ENCODE measurements at places on chromosomes 2 and 18.

DNA sequence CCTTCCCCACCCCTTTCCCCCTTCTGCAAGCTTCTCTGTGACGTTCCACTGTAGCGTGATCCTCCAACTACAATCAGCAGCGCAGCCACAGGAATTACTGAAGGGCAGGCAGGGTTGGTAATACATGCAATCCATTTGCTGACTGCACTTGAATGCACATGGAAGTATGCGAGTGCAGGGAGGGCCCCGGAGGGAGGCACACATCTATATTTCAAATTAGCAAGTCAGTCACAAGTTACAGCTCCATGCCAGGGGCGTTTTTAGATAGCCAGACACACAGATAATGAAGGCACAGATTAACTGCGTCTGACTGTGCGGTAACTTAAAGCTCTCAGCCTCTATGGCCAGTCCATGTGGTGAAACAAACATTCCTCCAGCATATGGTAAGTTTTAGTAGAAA is 209.2 kb upstream of the GATA6 start:
- no peak overlapping the region for H3K4me3 ChIP-seq
- no peaks in the 10 kb centered on the region for H3K36me3 ChIP-seq
- no peaks in the 10 kb centered on the region for H3K27me3 ChIP-seq
- no peak for DNase-seq
- H3K4me1 ChIP-seq, result no peaks in the 10 kb centered on the region
- no peak overlapping the region for H3K27ac ChIP-seq

DNA sequence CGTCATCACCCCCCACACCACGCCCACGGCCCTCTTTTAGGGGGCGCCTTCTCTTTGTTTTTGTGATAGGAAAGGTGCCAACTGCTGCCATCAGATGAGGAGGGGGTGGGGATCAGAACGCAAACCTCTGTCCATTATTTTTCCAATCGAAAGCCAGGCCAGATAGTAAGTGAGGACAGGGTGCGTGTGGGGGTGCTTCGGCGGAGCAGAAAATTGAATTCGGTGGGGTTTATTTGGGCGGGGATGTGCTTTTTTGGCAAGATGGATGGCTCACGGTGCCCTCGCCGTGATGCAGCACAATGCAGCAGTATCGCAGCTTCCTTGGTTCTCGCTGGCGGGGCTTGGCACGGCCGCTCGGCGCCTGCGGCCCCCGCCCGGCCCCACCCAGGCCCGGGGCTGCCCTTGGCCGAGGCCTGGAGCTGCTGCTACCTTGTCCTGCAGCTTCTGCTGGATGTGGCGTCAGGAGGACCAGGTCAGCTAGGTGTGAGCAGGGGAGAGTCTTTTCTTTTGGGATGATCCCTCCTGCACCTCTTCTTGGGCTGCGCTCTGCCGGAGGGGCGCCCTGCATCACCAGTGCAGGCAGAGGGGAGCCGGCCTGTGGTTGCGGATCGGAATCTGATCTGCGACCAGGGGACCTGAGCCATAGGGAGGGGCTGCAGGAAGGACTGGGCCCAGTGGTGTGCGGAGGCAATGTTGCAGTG is 1.3 kb downstream of the SPTBN1 start:
- H3K36me3 ChIP-seq, result no peaks in the 10 kb centered on the region
- DNase-seq, result no peak
- H3K27me3 ChIP-seq, result no peaks in the 10 kb centered on the region
- peak overlapping the region; percentile 55 for H3K27ac ChIP-seq
- peak overlapping the region; percentile 94 for H3K4me3 ChIP-seq

DNA sequence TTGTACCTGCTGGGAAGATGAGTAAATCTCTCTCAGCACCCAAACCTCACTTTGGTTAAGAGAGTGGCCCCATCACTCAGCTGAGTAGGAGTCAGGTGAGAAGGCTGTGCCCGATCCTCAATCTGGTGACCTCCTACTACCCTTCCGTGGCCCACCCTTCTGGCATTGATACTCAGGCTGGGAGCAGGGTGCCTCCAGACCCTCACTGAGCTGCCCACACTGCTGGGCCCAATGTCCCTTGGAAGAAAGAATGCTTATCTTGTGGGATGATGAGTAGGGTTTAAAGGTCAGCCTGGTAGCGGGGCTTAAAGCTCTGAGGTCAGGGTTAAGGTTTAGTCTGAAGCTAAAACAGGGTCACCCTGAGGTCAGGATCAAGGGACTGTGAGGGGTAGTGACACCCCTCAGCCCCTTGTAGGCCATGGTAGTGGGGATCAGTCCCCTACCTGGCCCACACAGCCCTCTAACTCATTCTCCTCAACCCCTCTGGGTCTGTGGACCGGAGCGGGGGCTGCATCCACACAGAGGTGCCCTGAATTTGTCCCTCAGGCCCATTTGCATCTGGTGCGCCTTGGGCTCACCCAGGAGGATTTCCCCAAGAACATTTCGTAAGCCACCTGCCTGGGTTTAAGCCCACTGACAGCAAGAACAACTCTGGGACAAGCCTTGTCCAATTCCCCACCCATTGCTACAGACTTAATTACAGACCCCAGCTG is 123.8 kb downstream of the CYP26B1 start:
- DNase-seq, result peak; percentile 26
- no peaks in the 10 kb centered on the region for H3K27me3 ChIP-seq
- no peaks in the 10 kb centered on the region for H3K36me3 ChIP-seq
- peaks cover 5% of the 10 kb centered on the region for H3K4me1 ChIP-seq
- H3K27ac ChIP-seq, result no peak overlapping the region

DNA sequence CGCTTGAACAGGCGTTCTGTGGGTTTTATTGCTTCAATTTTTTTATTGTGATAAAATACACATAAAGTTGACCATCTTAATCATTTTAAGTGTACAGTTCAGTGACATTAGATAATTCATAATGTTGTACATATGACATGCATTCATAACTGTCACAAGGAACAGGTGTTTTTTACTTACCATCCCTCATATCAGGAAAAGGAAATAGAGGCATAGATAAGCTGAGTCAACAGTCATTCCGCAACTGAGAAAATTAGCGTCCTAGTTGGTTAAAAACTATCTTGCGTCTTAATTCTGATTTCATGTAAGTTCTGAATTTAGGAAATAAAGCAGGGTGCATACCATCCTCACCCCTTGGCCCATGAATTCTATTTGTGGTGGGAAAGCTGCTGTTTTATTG is 36.5 kb downstream of the PLB1 start:
- no peak overlapping the region for H3K27ac ChIP-seq
- H3K4me1 ChIP-seq, result no peaks in the 10 kb centered on the region
- H3K36me3 ChIP-seq, result no peaks in the 10 kb centered on the region
- no peak for DNase-seq

DNA sequence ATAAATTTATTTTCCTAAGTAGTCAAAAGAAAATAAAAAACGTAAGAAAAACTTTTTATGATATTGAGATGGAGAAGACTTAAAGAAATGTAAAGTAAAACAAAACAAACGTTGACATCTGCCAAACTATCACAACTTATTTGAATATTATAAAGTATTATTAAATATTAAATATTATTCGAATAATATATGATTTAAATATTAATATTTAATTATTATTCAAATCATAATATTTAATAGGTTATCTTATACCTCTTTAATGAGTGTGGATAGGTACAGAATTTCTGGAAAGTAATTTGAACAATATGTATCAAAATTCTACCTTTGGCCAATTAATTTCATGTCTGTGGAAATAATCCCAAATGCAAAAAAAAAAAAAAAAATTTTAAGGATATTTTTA is 278.7 kb downstream of the RAD51AP2 start:
- no peak overlapping the region for H3K27ac ChIP-seq
- no peaks in the 10 kb centered on the region for H3K27me3 ChIP-seq
- no peaks in the 10 kb centered on the region for H3K36me3 ChIP-seq
- H3K4me3 ChIP-seq, result no peak overlapping the region

DNA sequence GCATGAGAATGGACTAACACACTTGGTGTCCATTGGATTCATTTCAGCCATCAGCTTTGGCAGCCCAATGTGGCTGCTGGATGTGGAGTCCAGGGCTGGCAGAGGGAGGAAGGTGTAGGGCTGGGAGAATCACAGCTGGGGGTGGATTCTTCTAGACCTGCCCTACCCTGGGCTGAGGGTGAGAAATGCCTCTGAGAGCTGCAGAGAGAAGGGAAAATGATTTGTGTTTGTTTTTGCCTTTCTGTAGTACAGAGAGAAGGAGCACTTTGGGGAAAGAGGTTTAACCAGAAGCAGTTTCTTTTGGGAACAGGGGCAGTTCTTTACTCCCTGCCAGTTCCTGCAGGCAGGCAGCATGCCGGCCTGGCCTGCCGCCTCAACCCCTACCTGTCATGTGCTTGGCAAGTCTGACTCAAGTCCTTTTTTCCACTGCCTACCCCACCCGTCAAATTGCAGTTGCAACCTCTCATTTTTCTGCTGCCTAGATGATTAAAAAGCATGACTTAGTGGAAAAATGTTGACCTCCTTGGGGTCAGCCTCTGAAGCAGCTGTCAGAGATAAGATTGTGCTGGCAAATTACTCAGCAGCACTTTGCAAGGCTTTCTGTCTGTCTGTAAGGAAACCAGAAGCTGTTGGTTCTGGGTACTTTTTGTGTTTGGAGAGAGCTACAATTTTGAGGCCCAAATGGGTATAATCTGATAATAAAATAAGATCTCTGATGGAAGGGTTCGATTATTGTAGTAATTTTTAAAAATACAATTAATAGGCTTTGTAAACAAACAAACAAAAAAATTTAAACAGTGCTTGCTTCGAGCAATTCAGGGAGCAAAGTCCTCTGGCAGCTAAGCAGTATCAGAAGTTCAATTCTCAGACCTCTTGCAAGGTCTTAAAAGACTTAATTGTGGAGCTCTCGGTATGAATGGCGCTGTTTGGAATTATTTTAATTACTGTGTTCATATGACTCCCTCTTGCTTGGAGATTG is 21.7 kb downstream of the LBH start:
- H3K4me1 ChIP-seq, result peaks cover 7% of the 10 kb centered on the region
- H3K36me3 ChIP-seq, result no peaks in the 10 kb centered on the region
- H3K27ac ChIP-seq, result peak overlapping the region; percentile 28
- DNase-seq, result no peak
- H3K27me3 ChIP-seq, result no peaks in the 10 kb centered on the region
- H3K4me3 ChIP-seq, result no peak overlapping the region

DNA sequence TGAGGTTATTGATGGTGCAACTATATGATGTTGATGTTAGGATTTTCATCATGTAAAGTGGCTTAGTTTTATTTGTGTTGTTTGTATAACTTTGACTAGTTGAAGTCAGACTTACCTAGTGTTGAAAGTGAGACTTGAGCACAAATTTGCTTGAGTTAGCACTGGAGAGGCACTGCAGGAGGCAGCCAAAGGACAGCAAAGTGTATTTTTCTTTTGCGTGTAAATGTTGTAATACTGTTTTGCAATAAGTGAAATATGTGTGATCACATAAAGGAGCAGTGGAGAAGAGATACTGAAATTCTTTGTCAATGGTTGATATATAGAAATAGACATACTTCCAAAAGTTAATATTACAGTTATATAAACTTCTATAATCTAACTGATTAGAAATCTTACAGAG is 332.0 kb upstream of the RAB12 start:
- H3K4me3 ChIP-seq, result no peak overlapping the region
- H3K4me1 ChIP-seq, result no peaks in the 10 kb centered on the region
- H3K27ac ChIP-seq, result no peak overlapping the region
- H3K27me3 ChIP-seq, result no peaks in the 10 kb centered on the region
- H3K36me3 ChIP-seq, result no peaks in the 10 kb centered on the region

DNA sequence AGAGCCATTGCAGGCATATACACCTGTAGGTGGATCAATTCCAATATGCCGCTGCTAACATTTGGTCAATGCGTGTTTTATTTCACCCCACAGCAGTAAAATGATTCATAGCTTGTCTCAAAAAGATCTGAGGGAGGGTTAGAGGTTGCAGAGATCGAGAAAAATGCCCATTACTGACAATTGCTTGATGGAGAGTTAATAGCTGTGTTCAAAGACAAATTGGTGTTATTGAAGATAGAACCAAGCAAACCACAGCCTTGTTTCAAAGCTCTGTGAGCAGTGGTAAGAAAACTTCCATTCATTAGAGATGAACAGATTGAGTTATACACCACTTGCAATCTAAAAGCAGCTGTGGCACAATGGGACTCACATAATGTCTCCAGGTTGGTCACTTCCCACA is 95.4 kb downstream of the KCNE4 start:
- no peaks in the 10 kb centered on the region for H3K36me3 ChIP-seq
- H3K27me3 ChIP-seq, result no peaks in the 10 kb centered on the region
- no peak for DNase-seq
- no peak overlapping the region for H3K27ac ChIP-seq

GRCh38 chr2:68391869-68392268 is 26.8 kb downstream of the PLEK start:
- H3K36me3 ChIP-seq, result no peaks in the 10 kb centered on the region
- H3K27ac ChIP-seq, result no peak overlapping the region
- H3K27me3 ChIP-seq, result no peaks in the 10 kb centered on the region
- DNase-seq, result no peak

DNA sequence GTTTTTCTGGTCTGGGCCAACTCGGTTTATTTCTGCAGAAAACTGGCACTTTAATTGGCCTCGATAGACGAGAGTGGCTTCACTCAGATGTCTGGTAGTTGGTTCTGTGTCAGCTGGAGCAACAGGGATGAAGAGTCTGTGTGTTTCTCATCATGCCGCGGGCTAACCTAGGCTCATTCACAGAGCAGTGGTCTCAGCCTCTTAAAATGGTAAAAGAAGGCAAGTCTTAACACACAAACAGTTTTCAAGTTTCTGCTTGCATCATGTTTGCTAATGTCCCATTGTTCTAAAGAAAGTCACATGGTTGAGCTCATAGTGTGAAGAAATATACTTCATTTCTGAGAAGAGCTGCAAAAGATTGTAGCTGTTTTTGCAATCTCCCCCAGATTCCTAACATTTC is 37.5 kb upstream of the ANXA4 start:
- H3K36me3 ChIP-seq, result no peaks in the 10 kb centered on the region
- peak overlapping the region; percentile 20 for H3K27ac ChIP-seq
- H3K4me1 ChIP-seq, result peaks cover 16% of the 10 kb centered on the region
- no peak for DNase-seq
- no peaks in the 10 kb centered on the region for H3K27me3 ChIP-seq

DNA sequence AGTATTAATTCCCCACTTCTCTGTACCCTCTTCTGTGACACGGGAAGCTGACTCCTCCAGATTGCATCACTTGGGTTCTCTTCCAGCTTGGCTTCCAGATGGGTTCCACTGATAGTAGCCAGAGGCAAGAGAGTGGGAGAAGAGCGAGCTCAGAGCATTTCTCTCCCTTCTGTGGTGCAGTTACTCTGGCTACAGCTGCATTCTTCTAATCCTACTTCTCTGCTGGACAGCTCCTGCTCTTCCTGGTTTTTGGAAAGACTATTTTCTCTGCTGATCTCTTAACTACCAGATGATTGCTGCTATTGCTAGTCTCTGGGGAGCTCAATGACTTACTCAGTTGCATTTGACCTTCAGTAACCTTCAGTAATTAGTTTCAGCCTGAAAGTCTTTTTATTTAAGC is 187.5 kb upstream of the MAP2 start:
- H3K4me3 ChIP-seq, result no peak overlapping the region
- no peaks in the 10 kb centered on the region for H3K36me3 ChIP-seq
- H3K27me3 ChIP-seq, result no peaks in the 10 kb centered on the region
- no peak overlapping the region for H3K27ac ChIP-seq

- no peaks in the 10 kb centered on the region for H3K4me1 ChIP-seq
- no peak for DNase-seq
- no peaks in the 10 kb centered on the region for H3K27me3 ChIP-seq
- H3K4me3 ChIP-seq, result no peak overlapping the region
- no peaks in the 10 kb centered on the region for H3K36me3 ChIP-seq
- no peak overlapping the region for H3K27ac ChIP-seq
Measured at GRCh38 chr2:41871080-41871479, 176.7 kb upstream of the PKDCC start.

GRCh38 chr18:62102221-62102620 is 84.6 kb downstream of the PIGN start:
- H3K4me3 ChIP-seq, result no peak overlapping the region
- H3K4me1 ChIP-seq, result no peaks in the 10 kb centered on the region
- no peaks in the 10 kb centered on the region for H3K36me3 ChIP-seq
- no peak for DNase-seq
- H3K27me3 ChIP-seq, result no peaks in the 10 kb centered on the region
- no peak overlapping the region for H3K27ac ChIP-seq

All from RWPE2 (cell line).